ENCODE measurements at places on chromosomes 6 and 20.

- DNase-seq = no peak
These were observed 78.2 kb downstream of the UBE3D start for GRCh38 chr6:82987416-82987815.

DNA sequence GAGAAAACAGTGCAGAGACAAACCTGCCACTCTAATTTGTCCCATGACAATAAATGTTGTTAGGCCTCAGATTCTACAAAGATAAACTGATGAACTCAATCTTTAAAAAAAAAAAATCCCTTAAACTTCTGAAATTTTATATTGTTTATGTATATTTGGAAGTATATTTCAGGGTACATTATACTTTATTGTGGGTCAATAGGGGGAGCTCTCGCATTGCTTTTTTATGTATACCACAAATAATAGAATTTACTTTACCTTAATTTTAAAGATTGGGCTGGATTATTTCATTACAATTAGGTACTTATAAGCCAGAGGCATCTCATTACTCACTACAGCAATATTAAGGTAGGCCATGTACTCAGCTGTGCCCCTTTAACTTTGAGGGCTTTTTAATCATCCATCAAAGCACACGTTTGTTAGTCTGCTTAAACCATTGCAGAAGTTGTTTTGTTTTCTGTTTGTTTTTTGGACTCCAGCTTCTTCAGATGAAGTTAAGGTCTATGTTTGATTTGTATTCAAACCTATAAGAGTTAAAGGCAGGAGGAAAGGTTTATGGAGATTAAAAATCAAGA lies 56.3 kb upstream of the EYA4 start:
- DNase-seq = no peak

DNA sequence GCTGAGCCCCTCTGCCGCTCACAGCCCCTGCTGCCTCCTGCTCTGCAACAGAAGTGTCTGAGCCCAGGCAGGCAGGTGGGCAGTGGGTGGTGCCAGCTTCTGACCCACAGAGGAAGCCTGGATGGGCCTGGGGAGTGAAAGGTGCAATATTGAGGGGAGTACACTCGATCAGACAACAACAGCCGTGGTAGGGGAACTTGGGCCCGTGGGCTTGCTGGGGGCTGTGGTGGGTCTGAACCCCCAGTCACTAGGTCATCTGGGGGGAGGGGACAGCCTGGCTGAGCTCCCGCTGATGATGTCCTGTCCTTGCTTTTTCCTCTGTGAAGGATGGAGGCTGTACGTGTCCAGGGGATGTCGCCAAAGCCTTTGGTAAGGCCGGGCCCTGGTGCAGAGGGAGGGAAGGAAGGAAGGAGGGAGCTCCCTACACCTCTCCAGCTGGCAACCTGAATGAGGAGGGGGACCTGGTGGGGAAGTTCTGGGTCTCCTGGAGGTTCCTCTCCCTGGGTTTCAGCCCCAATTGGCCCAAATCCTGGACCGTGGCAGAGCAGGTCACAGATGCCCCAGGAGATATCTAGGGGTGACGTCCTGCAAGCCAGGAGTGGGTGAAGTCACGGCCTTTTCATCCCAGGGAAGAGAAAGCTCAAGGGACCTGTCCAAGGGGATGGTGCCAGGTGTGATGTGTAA lies 47.2 kb downstream of the GMPR start:
- no peak for DNase-seq

- no peak for DNase-seq
These were observed 98.7 kb downstream of the SULF2 start for GRCh38 chr20:47686545-47686944.

DNA sequence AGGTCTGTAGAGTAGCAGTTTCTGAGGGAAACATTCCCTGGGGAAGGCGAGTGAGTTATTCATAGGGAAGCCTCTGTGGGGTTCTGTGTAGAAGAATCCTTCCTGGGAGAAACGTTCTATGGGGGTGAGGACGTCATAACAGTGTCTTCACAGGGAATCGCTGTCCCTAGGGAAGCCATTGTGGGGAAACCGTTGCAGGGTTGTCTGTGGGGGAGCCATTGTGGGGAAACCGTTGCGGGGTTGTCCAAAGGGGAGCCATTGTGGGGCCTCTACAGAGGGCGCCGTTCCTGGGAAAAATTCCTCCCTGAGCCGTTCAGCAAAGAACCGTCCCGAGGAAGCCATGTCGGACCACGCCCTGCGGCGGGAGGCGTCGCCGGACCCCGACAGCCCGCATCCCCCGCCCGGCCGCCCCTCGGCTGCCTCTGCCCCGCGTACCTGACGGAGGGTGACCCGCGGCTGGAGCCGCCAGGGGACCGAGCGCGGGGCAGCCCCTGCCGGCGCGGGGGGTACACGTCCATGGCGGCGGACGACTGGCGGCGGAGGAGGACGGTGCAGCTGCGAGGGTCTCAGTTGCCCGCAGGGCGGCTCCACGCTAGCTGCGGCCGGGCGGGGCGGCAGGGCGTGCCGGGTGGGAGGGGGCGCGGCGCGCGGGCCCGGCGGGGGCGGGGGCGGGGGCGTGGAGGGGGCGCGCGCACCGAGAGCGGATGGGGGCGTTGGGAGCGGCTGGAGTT lies at the start of gene DNAAF9:
Gene DNAAF9 (minus strand): TSS at position 630 of the 731 bp plus-strand sequence. CDS start 112 bp downstream, at position 518.
- no peak for DNase-seq

DNA sequence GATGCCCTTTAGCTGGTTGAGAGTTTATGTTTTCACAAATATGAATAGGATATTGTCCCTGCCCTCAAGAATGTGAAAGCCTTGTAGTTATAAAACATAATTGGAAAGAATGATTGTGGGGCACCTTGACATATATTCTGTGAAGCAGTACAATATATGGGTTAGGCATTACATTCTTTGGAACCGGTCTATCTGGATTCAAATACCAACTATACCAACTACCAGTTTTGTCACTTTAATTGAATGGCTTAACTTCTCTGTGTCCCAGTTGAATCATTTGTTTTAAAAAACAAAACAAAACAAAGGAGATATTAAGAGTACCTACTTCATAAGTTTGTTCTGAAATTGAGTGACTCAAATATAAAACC lies 146.5 kb downstream of the TBC1D32 start:
- DNase-seq = no peak

DNA sequence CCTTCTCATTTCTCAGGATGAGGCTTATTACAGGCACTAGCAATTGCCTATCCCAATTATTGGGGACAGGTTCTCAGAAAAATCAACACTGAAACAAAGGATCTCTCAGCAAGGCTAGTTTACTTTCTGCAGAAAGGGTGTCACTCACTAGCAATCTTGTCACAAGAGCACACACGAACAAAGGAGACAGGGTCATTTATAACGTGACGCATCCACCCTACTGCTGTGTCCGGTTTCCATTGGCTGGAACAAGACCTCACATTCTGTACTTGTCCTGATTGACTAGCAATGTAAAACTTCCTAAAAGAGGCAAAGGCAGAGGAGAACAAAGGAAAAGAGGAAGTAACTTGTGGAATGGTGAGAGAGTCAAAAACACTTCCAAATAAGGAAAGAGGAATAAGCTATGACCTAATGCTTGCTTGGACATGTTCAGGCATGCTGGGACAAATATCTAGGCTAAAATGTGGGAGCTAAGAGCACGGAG lies 160.2 kb upstream of the STXBP5 start:
- no peak for DNase-seq

- DNase-seq = no peak
These were observed 32.0 kb upstream of the SPTLC3 start for GRCh38 chr20:12976720-12977309.

- DNase-seq = no peak
These were observed 26.4 kb upstream of the GCM1 start for GRCh38 chr6:53175027-53175426.

DNA sequence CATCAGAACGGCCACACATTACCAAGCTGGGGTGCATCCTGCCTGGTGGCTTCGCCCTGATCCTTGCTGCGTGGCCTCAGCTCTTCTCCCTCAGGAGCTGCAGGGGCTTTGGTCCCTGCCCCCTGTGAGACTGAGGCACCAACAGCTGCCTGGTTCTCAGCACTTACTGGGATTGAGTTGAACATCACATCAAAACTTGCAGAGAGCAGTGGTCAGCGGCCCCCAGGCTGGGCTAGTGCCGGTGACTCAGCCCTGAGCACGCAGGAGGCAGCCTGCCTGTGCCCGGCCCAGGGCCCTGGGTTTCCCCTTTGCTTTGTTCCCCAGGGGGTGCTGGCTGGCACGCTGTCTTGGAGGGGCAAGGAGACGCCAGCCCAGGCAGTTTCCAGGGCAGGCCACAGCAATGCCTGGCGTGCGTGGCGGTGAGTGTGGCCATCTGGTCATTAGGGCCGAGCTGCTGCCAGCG lies 63.3 kb downstream of the DLL1 start:
- DNase-seq = no peak

GRCh38 chr20:4633780-4634179 lies 87.9 kb upstream of the PRND start:
- no peak for DNase-seq

GRCh38 chr6:118787724-118788423 lies 106.1 kb upstream of the ASF1A start:
- no peak for DNase-seq

GRCh38 chr20:1909097-1909496 lies 13.9 kb downstream of the SIRPA start:
- DNase-seq = no peak

GRCh38 chr20:60446267-60447111 lies 488.3 kb downstream of the CDH26 start:
- no peak for DNase-seq

DNA sequence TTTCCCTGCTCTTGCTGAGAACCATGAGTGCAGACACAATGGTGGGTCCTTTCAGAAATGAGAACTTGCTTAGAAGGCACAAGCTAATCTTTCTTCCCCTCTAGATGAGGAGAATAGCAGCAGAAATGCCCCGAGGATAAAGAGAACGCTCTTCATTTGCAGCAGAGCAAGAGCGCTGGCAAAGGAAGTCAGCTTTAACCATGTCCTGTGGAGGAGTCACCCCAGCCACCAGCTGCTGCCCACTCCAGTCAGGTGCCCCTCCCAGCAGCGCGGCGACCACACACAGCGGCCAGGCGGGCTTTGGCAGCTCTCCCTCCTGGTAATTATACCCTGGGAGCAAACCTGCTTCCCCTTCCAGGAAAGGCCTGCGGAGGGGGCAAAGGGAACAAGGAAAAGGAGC lies 42.4 kb upstream of the EMILIN3 start:
- DNase-seq = no peak

DNA sequence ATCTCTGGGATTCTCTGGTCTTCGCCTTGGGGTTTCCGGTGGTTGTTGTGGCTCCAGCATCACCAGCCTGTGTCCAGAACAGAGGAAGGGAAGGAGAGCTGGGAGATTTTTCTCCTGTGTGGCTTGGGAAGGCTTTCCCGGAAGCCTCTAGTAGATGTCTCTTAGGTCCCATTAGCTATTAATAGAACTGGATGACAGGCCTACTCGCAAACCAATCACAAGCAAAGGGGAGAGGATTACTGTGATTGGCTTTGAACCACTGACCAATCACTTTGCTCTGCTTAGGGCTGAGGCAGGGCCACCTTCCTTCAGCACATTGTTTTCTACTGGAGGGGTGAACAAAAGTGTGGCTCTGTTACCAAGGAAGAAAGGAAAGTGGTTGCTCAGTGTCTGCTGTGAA lies 203.4 kb upstream of the SULF2 start:
- DNase-seq = no peak

DNA sequence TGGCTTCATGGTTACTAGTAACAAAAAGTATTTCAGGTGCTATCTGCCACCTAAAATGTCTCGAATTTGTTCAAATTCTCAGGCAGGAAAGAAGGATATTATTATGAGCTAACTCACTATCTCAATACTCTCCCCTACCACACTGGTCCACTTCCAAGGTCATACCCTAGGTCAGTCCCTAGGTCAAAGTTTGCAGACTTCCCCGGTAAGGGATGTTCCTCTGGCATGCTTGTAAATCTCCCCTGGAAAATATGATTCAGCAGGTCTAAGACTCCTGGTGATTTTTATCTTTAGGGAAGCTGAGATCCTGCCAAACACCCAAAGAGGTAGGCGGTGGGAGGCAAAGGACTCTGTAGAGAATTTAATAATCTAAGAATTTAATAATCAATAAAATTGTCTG lies 6.7 kb downstream of the AHCY start:
- no peak for DNase-seq

- DNase-seq = no peak
These were observed 262.8 kb upstream of the MAN1A1 start for GRCh38 chr6:119612176-119612891.

GRCh38 chr6:118876198-118876597 lies 17.8 kb upstream of the ASF1A start:
- DNase-seq = no peak

DNA sequence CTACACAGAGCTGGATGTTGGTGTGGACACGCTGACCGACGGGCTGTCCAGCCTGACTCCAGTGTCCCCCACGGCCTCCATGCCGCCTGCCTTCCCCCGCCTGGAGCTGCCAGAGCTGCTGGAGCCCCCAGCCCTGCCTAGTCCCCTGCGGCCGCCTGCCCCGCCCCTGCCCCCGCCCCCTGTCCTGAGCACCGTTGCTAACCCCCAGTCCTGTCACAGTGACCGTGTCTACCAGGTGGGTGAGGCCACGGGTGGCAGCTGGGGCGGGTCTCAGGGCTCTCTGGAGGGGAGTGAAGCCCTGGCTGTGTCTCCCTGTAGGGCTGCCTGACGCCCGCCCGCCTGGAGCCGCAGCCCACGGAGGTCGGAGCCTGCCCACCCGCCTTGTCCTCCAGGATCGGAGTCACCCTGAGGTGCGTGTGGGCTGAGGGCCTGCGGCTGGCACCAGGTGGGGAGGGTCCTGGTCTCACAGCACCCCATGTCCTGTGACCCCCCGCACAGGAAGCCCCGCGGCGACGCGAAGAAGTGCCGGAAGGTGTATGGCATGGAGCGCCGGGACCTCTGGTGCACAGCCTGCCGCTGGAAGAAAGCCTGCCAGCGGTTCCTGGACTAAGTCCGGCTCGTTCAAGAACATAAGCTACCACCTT lies 2.9 kb downstream of the SLC2A4RG start:
- DNase-seq = no peak

DNA sequence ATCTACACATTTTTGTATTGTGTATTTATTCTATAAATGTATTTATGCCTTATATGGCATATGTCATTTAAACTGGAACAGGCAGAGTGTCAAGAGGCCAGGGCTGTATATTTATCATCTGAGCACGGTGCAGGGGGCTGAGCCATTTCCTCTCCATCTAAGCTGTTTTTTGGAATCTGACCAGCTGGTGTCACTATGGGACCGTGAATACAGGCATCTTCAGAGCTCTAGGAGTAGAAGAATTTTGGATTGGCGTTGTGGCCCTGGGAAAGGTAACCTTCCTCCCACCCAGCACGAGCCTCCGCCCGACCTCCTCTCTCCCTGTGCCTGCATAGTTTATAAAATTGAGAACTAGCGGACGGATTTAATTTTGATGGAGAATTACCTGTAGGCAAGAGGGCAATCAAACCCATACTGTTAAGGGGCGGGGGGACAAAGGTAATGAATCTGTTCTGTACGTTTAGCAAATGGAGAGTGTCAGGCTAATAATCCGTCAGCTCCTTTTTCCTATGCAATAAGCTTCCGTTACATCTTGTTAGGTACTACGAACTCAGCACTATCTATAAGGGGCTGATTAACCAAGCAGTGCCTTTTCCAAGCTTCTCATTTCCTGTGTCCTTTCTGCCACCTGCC lies 29.0 kb upstream of the EEF1E1 start:
- DNase-seq = no peak

GRCh38 chr20:63680857-63681608 lies 15.4 kb upstream of the TNFRSF6B start:
- no peak for DNase-seq
